ENCODE measurements at places on chromosomes 6 and 20. TPM values are rescaled to one million over a fixed set of nuclear protein-coding genes. Genes with fewer than 3 reads are reported as not detected.

Gene APOM
- total RNA-seq = 3.6 TPM

Gene TSPO2
- total RNA-seq = not detected

Gene EDN1
- total RNA-seq = 6.4 TPM

Gene TRIM40
- total RNA-seq = not detected

Gene LY6G5C
- total RNA-seq = 1.1 TPM

Gene SCUBE3
- total RNA-seq = 5.7 TPM

Gene TAAR5
- not detected for total RNA-seq

DNA sequence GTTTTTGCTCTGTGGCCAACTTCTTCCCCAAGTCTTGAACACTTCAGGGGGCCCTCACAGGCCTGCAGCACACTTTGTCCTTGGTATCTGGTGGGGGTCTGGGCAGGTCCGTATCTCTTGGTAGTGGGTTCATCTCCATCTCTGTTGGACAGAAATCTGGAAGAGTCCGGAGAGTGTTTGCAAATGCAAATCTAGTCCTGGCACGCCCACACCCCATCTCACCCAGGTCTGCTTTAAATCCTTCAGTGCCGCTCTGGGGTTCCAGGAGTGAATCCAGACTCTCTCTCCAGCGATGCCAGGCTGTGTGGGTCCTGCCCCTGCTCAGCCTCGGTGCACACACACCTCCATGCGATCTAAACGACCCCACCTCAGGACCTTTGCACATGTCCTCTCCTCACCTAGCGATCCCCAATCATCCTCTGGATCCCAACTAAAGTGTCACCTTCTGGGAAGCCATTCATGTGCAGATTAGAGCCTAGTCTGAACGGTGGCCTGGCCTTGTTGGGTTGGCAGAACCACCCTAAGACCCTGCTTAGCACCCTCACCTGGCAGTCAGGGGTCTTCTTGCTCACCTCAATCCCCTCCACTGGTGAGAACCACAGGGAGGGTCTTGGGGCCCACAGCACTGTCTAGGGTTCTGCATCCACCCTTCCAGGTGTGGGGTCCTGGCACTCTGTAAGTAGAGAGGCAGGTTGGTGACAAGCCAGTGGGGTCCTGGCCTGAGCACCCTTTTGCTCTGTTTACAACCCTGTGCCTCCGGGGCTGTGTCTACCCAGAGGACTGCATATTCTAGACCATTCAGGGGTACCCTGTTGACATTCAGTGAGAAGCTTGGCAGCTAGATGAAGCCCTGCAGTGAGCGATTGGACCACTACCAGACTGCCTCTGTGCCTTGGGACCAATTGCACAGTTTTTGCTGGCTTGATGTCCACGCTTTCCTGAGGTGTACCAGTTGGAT is 100.8 kb downstream of the SYCP2 start:
- DNase-seq = peak; percentile 44
- no peak overlapping the region for H3K4me3 ChIP-seq
- H3K4me1 ChIP-seq = peaks cover 16% of the 10 kb centered on the region
- no peak overlapping the region for H3K27ac ChIP-seq
- no peaks in the 10 kb centered on the region for H3K36me3 ChIP-seq

- H3K36me3 ChIP-seq = no peaks in the 10 kb centered on the region
- DNase-seq = no peak
- no peaks in the 10 kb centered on the region for H3K27me3 ChIP-seq
Observed at GRCh38 chr20:11826334-11826733, 91.4 kb upstream of the BTBD3 start.

- no peak for DNase-seq
- H3K27ac ChIP-seq = no peak overlapping the region
- H3K27me3 ChIP-seq = no peaks in the 10 kb centered on the region
- no peaks in the 10 kb centered on the region for H3K4me1 ChIP-seq
Observed at GRCh38 chr6:890201-890600, 197.3 kb upstream of the EXOC2 start.

DNA sequence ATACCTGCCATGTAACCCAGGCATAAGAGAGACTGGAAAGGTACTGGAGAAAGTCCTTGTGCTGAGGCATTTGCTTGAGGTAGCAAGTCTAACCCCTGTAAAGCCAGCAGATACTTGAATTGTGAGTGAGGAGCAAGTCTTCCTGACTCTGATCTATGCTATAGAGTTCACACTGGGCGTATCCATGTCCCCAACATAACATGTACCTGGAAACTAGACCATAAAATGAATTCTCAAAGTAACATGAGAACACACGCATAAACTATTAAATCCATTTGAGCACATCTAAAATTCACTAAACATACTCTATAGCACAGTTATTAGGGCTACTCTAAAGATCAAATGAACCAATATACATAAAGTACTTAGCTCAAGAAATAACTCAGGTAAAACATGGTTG is 2.0 kb downstream of the NHSL1 start:
- no peak overlapping the region for H3K4me3 ChIP-seq
- no peak overlapping the region for H3K27ac ChIP-seq
- DNase-seq = no peak
- no peaks in the 10 kb centered on the region for H3K36me3 ChIP-seq
- no peaks in the 10 kb centered on the region for H3K4me1 ChIP-seq

GRCh38 chr6:35083507-35083906 is 57.6 kb downstream of the TCP11 start:
- DNase-seq = peak; percentile 53
- peaks cover 53% of the 10 kb centered on the region for H3K4me1 ChIP-seq
- H3K27ac ChIP-seq = peak overlapping the region; percentile 61
- H3K4me3 ChIP-seq = no peak overlapping the region
- H3K27me3 ChIP-seq = no peaks in the 10 kb centered on the region

- no peaks in the 10 kb centered on the region for H3K4me1 ChIP-seq
- H3K27ac ChIP-seq = no peak overlapping the region
- no peaks in the 10 kb centered on the region for H3K36me3 ChIP-seq
- H3K27me3 ChIP-seq = no peaks in the 10 kb centered on the region
- no peak overlapping the region for H3K4me3 ChIP-seq
Observed at GRCh38 chr6:88520017-88520338, 353.8 kb upstream of the CNR1 start.

DNA sequence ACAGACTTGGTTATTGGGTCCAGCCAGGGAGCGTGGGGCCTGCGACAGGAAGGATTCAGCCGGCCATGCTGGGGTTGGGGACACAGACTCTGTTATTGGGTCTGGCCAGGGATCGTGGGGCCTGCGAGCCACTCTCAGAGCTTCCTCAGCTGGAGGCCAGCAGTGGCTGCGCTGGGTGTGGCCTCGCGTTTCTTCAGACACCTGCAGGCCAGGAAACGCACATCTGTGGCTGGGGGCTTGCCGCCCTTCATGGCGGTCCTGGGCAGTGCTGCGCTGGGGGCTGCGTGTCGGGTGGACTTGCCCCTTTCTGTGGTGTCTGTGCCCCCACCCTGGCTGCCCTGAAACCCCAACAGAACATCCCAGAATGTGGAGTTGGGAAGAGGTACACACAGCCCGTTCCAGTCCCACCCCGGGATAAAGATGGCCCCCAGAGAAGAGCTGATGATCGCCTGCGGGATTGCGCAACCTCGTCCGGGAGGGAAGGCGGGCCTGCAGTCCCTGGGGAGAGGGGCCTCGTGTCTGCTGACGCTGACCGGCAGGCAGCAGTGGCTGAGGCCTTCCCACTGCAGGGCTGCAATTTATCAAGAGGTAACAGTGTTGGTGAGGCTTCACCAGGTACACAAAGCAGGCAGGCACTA is 16.9 kb upstream of the MTG2 start:
- H3K4me1 ChIP-seq = no peaks in the 10 kb centered on the region
- no peaks in the 10 kb centered on the region for H3K27me3 ChIP-seq
- no peak for DNase-seq
- no peak overlapping the region for H3K27ac ChIP-seq
- H3K36me3 ChIP-seq = peaks cover 5% of the 10 kb centered on the region

DNA sequence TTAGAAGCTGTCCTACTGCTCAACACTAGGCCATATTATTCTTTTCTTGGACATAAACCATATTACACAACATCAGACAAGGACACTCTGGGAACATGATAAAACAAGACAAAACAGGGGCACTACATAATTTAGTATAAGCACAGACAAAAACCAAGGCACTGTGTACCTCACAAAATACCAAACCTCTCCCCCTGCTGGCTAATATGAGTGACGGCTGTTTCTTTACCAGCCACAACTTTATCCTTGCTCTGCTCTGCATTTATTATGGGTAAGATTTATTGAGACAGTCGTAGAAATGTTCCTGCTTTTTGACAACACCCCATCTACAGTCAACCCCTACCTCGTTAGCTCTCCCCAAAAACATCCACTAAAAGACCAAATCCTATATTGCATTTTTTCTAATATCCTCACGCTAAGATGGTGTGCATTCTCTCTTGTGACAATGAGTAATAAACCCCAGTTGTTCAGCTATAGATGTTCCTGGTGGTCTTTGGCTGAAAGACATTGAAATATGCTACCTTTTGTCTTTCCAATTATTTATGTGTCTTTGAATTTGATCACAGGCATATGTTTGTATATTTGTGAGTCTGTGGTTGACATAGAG is 23.8 kb upstream of the POLR1H start:
- H3K4me3 ChIP-seq = no peak overlapping the region
- DNase-seq = no peak
- no peaks in the 10 kb centered on the region for H3K4me1 ChIP-seq
- peaks cover 5% of the 10 kb centered on the region for H3K36me3 ChIP-seq
- no peak overlapping the region for H3K27ac ChIP-seq

GRCh38 chr20:25256226-25256859 is 8.5 kb downstream of the PYGB start:
- no peak for DNase-seq
- H3K36me3 ChIP-seq = peaks cover 23% of the 10 kb centered on the region

DNA sequence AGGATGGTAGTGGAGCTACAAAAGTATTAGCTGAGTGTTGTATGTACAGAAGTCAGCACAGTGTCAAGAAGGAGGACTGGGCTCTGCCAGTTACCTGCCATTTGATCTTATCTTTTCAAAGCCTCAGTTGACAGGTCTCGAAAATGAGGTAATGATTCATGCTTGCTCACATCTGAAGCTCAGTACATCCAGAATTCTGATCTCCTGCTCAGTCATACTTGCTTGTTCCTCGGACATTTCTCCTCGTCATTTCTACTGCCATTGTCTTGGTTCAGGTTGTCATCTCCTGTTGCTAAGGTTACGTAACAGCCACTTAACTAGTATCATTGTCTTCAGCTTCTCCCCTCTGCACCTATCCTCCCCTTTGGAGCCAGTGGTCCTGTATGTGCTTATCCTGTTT is 89.5 kb downstream of the SLX4IP start:
- DNase-seq = no peak
- H3K4me3 ChIP-seq = no peak overlapping the region
- H3K27ac ChIP-seq = peak overlapping the region; percentile 55
- no peaks in the 10 kb centered on the region for H3K36me3 ChIP-seq
- H3K4me1 ChIP-seq = no peaks in the 10 kb centered on the region

- no peaks in the 10 kb centered on the region for H3K36me3 ChIP-seq
- no peaks in the 10 kb centered on the region for H3K27me3 ChIP-seq
- no peak for DNase-seq
- H3K4me1 ChIP-seq = no peaks in the 10 kb centered on the region
- no peak overlapping the region for H3K4me3 ChIP-seq
Observed at GRCh38 chr6:52975580-52975979, 19.5 kb downstream of the GSTA4 start.

DNA sequence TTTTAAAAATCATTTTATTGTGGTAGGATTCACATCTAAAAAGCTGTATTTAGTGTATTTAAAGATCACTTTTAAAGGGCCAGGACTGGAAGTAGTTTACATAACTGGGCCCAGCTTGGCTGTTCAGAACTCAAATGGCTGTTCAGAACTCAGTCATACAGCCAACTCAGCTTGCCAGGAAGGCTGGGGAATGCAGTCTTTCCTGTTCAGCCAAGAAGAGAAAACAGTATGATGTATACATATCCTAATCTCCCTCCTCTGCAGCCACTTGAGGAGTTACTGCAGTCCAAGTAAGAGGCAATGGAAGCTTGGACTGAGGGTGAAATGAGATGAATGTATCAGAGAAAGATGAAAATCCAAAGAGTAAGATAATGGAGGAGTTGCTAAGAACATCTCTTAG is 24.6 kb downstream of the DSTN start:
- no peaks in the 10 kb centered on the region for H3K27me3 ChIP-seq
- no peaks in the 10 kb centered on the region for H3K36me3 ChIP-seq

GRCh38 chr20:6765469-6766058 is 1.9 kb upstream of the BMP2 start:
- no peak for DNase-seq
- no peak overlapping the region for H3K4me3 ChIP-seq
- H3K36me3 ChIP-seq = no peaks in the 10 kb centered on the region
- H3K27me3 ChIP-seq = peaks cover 13% of the 10 kb centered on the region

DNA sequence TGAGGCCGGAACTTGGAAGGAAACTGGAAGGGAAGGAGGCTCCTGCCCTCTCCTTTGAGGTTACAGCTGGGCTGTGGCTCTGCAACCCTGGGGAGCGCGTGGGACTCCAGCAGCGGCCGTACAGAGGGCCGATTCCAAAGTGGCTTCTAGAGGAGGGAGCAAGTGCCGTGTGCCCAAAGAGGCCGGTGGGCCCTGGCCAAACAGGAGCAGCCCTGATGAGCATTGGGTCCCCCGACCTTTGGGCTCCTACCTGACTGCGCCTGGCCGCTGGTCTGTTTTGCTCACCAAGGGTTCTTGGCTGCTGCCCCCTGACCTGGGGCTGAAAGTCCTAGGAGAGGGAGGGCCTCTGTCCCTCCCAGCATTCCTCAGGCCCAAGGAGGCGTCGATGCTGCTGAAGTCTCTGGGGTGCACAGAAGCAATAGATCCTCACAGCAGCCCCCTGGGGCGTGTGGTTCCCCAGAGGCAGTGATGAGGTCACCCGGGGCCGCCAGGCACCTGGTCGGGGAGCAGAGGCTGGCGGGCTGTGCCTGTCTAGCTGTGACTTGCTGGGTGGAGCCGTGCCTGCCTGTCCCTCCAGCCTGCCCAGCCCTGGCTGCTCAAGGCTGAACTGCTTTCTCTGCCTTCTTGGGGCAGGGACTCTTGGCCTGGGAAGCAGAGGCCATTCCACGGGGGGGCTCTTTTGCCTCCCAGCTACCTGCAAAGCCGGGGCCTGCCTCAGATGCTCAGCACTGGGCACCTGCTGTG is 9.8 kb downstream of the RBM38 start:
- peaks cover 100% of the 10 kb centered on the region for H3K4me1 ChIP-seq
- H3K27ac ChIP-seq = peak overlapping the region; percentile 92
- peak; percentile 70 for DNase-seq
- H3K4me3 ChIP-seq = no peak overlapping the region

DNA sequence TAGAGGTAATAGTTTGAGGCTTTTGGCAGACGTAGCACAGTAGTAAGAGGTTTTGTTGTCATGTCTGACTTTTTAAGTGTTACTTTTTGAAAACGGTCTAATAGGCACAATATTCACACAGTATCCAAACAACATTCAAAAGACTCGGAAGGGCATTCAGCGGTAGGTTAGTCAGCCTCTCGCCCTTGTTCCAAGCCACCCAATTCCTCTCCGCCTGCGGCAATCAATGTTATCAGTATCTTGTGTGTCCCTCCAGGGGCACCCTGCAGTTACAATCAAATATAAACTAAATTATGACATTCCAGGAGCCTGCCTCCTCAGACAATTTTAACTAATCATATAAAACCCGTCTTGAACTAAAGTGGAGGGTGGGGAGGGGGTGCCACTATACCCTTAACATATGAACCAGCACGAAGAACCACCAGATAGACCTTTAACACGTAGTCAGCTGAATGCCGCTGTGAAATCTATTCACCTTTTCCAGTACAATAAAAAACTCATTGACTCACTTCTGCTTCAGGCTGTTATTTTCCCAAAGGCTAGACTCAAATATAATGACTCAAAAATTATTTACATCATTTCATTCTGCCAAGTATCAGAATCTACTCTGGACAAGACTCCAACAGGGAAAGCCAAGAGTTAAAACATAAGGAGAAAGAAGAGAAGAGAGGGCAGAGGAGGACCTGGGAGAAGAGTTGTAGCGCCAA is 1.6 kb downstream of the TENT5A start:
- H3K27ac ChIP-seq = peak overlapping the region; percentile 96
- peaks cover 40% of the 10 kb centered on the region for H3K4me1 ChIP-seq
- H3K36me3 ChIP-seq = peaks cover 8% of the 10 kb centered on the region
- H3K27me3 ChIP-seq = no peaks in the 10 kb centered on the region
- peak overlapping the region; percentile 91 for H3K4me3 ChIP-seq
- no peak for DNase-seq

Data from sigmoid colon (tissue), 7 donors.